ENCODE measurements at places on chromosomes 12 and 14. TPM values are rescaled to one million over a fixed set of nuclear protein-coding genes. Genes with fewer than 3 reads are reported as not detected.

MFAP5 gene
- 895 TPM for total RNA-seq

DTX1 gene
- total RNA-seq = 23.2 TPM

DNA sequence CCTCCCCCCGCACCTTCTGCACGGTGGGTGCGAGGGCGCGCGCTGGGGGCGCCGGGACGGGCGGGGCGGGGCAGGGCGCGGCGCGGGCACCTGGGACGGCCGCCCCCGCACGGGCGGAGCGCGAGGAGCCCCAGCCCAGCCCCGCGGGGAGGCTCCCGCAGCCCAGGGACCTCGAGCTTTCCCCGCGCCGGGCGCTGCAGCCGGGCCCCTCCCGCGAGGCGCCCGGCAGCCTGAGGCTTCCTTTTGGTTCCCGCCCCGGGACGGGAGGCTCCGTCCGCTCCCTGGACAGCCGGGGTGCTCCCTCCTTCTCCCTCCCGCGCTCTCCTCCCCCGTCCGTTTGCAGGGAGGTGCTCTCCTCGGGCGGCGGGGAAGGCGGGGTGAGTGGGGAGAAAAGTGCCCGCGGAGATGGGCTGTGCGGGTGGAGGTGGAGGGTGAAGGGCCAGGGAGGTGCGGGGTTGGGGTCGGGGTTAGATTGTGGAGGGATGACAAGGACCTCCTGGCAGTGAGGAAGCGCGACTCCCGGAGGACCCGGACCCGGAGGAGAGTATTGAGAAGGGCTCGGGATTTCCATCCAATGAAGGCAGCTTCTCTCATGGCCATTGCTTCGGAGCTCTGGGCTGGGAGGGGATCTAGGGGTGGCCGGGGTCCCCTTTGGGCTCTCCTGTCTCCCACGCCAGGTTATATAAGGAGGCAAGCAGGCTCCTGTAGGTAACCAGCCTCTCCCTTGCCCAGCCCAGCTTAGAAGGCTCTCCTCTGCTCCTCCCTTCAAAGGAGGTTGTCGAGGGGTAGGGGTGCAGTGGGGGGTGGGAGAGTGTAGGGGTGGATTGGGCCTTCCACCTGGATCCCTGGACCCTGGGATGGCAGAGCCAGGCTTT is 645 bp downstream of the JDP2 start:
- no peaks in the 10 kb centered on the region for H3K27me3 ChIP-seq
- H3K4me3 ChIP-seq = peak overlapping the region; percentile 60
- H3K36me3 ChIP-seq = no peaks in the 10 kb centered on the region
- peaks cover 43% of the 10 kb centered on the region for H3K4me1 ChIP-seq

- H3K4me3 ChIP-seq = peak overlapping the region; percentile 96
- no peak for DNase-seq
- no peaks in the 10 kb centered on the region for H3K27me3 ChIP-seq
- H3K4me1 ChIP-seq = no peaks in the 10 kb centered on the region
- H3K36me3 ChIP-seq = no peaks in the 10 kb centered on the region
- H3K27ac ChIP-seq = peak overlapping the region; percentile 80
These were observed 1.1 kb downstream of the MSRB3 start for GRCh38 chr12:65279369-65280112.

PDE3A gene
- total RNA-seq = 17.6 TPM

DNA sequence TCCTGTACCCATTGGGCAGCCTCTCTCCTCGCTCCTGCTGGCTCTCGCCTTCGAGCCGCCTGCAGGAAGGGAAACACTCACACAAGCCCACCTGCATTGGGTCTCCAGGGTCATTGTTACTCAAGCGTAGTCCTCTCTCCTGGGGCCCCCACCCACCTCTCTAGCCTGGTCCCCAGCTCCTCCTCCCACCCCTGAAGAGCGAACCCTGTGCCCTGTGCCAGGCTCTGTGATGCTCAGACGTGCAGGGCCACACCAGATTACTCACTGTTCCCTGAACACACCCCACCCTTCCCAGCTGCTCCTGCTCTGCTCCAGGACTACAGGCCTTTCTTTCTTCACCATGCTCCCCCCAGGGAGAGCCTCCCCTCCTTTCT is 88.1 kb downstream of the NINJ2 start:
- no peak for DNase-seq
- H3K36me3 ChIP-seq = no peaks in the 10 kb centered on the region
- no peak overlapping the region for H3K27ac ChIP-seq

- H3K27ac ChIP-seq = no peak overlapping the region
- DNase-seq = no peak
- peaks cover 40% of the 10 kb centered on the region for H3K36me3 ChIP-seq
- H3K4me3 ChIP-seq = no peak overlapping the region
- H3K27me3 ChIP-seq = no peaks in the 10 kb centered on the region
- no peaks in the 10 kb centered on the region for H3K4me1 ChIP-seq
These were observed 19.1 kb downstream of the SYCP3 start for GRCh38 chr12:101720118-101720517.

- H3K27me3 ChIP-seq = peaks cover 52% of the 10 kb centered on the region
- H3K27ac ChIP-seq = no peak overlapping the region
These were observed 9.6 kb downstream of the ZDHHC22 start for GRCh38 chr14:77131871-77132486.

DNA sequence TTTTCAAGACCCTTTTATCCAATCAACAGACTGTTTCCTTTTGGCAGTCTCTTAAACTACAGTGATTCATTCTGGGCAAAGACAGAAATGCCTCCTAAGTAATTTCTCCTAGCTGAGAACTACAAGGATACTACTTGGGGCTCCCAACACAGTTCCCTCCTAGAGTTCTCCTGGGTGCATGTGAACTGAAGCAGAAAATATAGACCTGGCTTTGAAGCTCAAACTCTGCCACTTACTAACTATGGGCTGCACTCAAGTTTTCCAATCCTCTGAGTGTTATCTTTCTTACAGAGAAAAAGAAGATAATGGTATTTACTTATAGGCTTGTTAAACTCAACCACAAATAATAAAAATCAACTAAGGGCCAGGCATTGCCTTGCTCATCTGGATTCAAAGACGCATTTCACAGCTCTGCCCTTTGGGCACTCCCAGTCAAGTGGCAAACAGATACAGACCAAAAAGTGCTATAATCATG is 97.6 kb downstream of the EFCAB11 start:
- H3K36me3 ChIP-seq = no peaks in the 10 kb centered on the region
- H3K4me1 ChIP-seq = no peaks in the 10 kb centered on the region
- no peaks in the 10 kb centered on the region for H3K27me3 ChIP-seq
- DNase-seq = no peak
- no peak overlapping the region for H3K27ac ChIP-seq

ATN1 gene
- 92.2 TPM for total RNA-seq

DNA sequence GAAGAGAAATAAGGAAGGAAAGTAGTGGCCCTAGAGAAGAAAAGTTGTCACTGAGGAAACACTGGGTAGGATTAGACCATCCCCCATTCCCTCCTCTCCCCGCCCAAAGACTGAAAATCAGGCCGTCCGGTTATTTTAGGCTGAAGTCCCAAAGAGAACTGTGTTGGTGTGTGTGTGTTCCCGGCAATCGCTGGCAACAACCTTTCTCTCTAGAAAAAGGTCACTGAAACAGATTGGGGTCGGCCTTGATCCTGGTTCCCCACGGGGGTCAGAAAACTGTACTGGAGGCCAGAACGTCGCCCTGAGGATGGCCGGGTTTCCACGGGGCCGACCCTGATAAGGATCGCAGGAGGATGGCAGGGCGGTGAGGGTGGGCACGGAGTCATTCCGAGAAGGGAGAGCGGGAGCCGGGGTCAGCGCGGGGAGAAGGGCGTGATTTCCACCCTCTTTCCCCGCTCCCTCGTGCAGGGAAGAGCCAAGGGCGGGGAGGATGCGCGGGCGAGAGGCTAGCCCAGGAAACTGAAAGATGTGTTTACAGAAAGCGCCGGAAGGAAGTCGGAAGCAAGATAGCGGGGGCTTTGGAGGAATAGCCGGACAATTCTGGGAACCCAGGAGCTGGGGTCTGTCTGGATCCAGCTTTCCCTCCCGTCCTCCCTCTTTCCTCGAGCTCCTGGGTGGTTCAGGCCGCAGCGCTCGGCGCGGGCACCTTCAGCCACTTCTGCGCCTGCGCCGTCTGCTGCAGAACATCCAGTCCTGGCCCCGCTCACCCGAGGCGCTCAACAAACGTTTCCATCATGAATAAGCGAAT is 25.3 kb upstream of the SPTLC2 start:
- no peaks in the 10 kb centered on the region for H3K36me3 ChIP-seq
- no peaks in the 10 kb centered on the region for H3K27me3 ChIP-seq
- peak overlapping the region; percentile 94 for H3K27ac ChIP-seq
- DNase-seq = peak; percentile 74
- H3K4me1 ChIP-seq = peaks cover 17% of the 10 kb centered on the region
- peak overlapping the region; percentile 63 for H3K4me3 ChIP-seq

DNA sequence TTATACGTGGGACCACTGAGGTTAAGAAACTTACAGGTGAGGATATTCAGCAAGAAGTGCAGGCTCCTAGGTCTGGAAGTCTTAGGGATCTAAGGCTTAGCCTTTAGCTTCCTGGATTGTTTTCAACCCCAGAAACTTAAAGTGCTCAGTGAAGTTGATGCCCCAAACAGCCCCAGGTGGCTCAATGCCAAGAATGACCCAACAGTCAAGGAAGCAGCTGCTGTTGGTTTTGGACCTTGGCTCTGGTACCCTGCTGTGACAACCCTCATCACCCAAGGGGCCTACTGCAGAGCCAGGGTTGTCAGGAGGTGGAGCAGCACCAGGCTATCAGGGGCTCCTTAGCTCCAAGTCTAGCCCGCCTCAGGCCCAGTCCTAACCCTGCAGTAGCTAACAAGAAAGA is 36.8 kb downstream of the VDR start:
- no peaks in the 10 kb centered on the region for H3K36me3 ChIP-seq
- DNase-seq = no peak
- H3K4me3 ChIP-seq = no peak overlapping the region
- no peak overlapping the region for H3K27ac ChIP-seq

GRCh38 chr14:52048641-52049204 is 20.1 kb downstream of the NID2 start:
- no peaks in the 10 kb centered on the region for H3K36me3 ChIP-seq
- peak; percentile 51 for DNase-seq
- peaks cover 92% of the 10 kb centered on the region for H3K4me1 ChIP-seq
- H3K27me3 ChIP-seq = no peaks in the 10 kb centered on the region

MIPOL1 gene
- 25.7 TPM for total RNA-seq

GRCh38 chr12:54926246-54926645 is 58.3 kb downstream of the TESPA1 start:
- no peak for DNase-seq
- no peak overlapping the region for H3K27ac ChIP-seq
- H3K4me3 ChIP-seq = no peak overlapping the region
- H3K27me3 ChIP-seq = no peaks in the 10 kb centered on the region

FAM234B gene
- 12.6 TPM for total RNA-seq

DPY19L2 gene
- 22.0 TPM for total RNA-seq

TMEM119 gene
- 46.3 TPM for total RNA-seq

GRCh38 chr12:121038861-121039668 is at the start of gene OASL:
Gene OASL (minus strand): TSS chr12:121039246. CDS start chr12:121038971, 275 bp downstream.
- H3K36me3 ChIP-seq = no peaks in the 10 kb centered on the region
- H3K4me3 ChIP-seq = peak within 1 kb of the TSS; percentile 27
- DNase-seq = peak; percentile 11
- no peaks in the 10 kb centered on the region for H3K27me3 ChIP-seq
- H3K4me1 ChIP-seq = peaks cover 13% of the 10 kb centered on the region

DNA sequence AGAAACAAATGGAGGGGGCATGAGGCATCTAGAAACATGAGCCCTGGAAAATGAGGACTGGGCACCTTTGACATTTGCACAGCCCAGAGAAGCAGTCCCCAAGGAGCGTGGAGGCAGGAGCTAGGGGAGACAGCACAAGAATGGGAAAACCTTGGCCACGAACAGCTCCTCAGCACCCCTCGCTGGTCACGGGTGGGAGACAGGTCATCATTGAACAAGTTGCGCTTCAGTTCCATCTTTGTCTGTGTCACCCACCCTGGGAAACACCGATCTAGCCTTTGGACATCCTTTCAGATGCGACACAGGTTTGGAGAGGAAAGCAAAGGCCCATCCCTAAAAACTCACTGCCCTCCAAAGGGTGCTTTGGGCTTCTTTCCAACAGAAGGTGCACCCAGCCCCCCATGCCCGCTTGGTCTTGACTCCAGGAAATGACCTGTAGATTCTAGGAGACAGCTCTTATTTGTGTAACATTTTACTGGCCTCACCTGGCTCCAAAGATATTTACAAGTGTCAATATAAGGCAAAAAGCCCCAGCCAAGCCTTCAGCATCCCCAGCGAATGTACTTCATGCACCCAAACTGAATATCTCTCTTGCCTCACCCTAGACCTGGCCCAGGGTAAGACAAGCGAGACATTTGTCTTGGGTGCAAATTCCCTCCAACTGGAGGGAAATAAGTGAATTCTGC is 28.8 kb upstream of the CLMN start:
- H3K27ac ChIP-seq = no peak overlapping the region
- H3K27me3 ChIP-seq = no peaks in the 10 kb centered on the region
- H3K4me1 ChIP-seq = no peaks in the 10 kb centered on the region

- H3K4me1 ChIP-seq = no peaks in the 10 kb centered on the region
- DNase-seq = no peak
- no peak overlapping the region for H3K4me3 ChIP-seq
- no peak overlapping the region for H3K27ac ChIP-seq
These were observed 55.6 kb downstream of the KCTD10 start for GRCh38 chr12:109421355-109422087.

DNA sequence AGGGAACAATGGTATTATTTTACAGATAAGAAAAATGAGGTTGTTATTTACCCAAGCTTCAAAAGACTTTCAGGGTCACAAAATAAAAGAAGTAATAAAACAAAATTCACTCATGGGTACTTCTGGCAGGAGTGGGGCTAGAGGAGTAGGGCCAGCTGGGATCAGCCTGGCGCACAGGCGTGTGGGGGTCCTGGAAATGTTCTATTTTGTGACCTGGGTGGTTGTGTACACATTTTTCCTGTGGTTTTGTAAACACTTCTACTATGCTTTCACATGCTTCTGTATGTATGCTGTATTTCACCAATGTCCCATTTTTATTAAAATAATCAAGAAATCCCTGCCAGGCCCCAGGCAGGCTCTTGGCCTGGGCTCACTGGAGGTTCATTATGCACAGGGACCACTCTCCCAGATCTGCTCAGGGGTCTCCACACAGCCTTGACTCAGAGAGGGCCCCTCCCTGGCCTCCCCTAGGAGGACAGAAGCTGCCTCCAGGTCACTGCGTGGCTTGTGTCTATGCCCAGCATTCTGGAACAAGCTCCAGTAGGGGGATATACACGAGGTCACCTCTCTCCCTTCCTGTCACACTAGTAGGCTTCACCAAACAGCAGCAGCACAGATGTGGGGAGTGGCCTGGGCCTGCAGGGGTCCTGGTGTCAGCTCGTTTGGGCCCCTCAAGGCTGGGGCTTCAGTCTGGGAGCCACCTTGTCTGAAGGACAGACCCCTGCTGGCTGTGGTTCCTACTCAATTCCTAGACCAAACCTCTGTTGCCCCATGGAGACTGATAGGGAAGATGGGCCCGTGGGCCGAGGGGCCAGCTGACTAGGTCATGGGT is 37.8 kb downstream of the ANAPC7 start:
- no peaks in the 10 kb centered on the region for H3K4me1 ChIP-seq
- H3K27me3 ChIP-seq = no peaks in the 10 kb centered on the region
- H3K36me3 ChIP-seq = no peaks in the 10 kb centered on the region
- H3K4me3 ChIP-seq = no peak overlapping the region
- no peak overlapping the region for H3K27ac ChIP-seq

- no peak overlapping the region for H3K4me3 ChIP-seq
- no peaks in the 10 kb centered on the region for H3K4me1 ChIP-seq
- H3K36me3 ChIP-seq = no peaks in the 10 kb centered on the region
These were observed 8.3 kb downstream of the CDKL1 start for GRCh38 chr14:50388256-50388931.

- no peaks in the 10 kb centered on the region for H3K36me3 ChIP-seq
- peaks cover 40% of the 10 kb centered on the region for H3K4me1 ChIP-seq
- peaks cover 85% of the 10 kb centered on the region for H3K27me3 ChIP-seq
- DNase-seq = peak; percentile 65
- H3K27ac ChIP-seq = no peak overlapping the region
- H3K4me3 ChIP-seq = no peak overlapping the region
These were observed 3.9 kb downstream of the DDN start for GRCh38 chr12:48995086-48995879.

GRCh38 chr12:71069311-71069710 is 88.5 kb downstream of the TSPAN8 start:
- H3K4me3 ChIP-seq = no peak overlapping the region
- no peaks in the 10 kb centered on the region for H3K36me3 ChIP-seq
- DNase-seq = no peak
- no peaks in the 10 kb centered on the region for H3K27me3 ChIP-seq
- no peak overlapping the region for H3K27ac ChIP-seq

Data from tibial nerve (tissue), 4 donors.